ENCODE measurements at places on chromosomes 5 and 9.

- no peak for DNase-seq
These were observed 43.0 kb upstream of the TBC1D2 start for GRCh38 chr9:98298476-98298875.

DNA sequence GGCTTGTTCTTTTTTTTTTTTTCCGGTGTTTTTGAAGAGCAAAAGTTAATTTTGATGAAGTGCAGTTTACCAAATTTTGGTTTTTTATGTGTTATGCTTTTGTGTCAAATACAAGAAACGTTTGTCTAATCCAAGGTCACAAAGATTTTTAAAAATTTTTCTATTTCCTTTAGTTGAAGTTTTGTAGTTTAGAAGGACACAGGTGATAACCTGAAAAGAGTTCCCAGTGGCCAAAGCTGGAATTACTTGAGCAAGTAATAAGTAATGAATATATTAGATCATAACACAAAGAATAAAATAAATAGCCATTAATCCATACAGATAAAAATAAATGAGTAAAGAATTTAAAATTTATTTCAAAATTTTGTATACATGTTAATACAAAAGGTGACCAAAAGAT is 71.5 kb downstream of the FCHO2 start:
- no peak for DNase-seq

DNA sequence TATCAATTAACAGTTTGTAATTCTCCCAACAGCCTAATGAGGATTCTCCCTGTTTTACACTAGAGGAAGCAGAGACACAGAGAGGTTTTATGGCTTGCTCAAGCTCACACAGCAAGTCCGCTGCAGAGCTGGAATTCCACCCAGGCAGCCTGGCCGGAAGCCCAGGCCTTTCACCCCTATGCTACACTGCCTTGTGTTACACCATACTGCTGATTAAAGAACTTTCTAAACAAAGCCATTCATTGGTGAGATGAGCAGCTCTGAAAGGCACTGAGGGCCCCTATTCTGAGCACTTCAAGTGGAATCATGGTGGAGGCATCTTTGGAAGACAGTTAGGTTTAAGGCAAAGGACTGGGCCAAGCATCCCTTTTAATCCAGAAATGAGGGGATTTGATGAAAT is 14.7 kb upstream of the LARP1 start:
- peak; percentile 45 for DNase-seq

DNA sequence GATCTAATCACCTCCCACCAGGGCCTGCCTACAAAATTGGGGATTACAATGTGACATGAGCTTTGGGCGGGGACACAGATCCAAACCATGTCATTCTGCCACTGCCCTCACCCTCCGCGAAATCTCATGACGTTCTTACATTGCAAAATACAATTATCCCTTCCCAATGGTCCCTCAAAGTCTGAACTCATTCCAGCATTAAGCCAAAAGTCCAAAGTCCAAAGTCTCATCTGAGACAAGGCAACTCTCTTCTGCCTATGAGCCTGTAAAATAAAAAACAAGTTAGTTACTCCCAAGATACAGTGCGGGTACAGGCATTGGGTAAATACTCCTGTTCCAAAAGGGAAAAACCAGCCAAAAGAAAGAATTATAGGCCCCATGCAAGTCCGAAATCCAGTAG is 14.6 kb upstream of the PCDHAC2 start:
- DNase-seq = no peak

GRCh38 chr5:88691945-88692868 is 190.8 kb downstream of the MEF2C start:
- DNase-seq = peak; percentile 73

DNA sequence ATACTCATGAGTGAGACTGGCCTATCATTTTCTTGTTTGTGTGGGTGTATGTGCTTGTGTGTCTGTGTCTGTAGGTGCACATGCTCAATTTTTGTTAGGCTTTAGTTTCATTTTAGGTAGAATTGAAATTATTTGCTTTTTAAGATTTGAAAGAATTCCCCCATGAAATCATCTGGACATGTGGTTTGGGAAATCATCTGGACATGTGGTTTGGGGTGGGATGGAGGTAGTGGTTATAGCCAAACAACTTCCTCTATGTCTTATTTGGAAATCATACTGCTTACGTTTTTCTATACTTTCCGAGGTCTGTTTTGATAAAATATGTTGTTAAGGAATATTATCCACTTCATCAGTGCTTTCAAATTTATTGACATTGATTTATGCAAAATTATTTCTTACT is 485.4 kb upstream of the CLINT1 start:
- no peak for DNase-seq
